ENCODE measurements at places on chromosomes 4 and X.

DNA sequence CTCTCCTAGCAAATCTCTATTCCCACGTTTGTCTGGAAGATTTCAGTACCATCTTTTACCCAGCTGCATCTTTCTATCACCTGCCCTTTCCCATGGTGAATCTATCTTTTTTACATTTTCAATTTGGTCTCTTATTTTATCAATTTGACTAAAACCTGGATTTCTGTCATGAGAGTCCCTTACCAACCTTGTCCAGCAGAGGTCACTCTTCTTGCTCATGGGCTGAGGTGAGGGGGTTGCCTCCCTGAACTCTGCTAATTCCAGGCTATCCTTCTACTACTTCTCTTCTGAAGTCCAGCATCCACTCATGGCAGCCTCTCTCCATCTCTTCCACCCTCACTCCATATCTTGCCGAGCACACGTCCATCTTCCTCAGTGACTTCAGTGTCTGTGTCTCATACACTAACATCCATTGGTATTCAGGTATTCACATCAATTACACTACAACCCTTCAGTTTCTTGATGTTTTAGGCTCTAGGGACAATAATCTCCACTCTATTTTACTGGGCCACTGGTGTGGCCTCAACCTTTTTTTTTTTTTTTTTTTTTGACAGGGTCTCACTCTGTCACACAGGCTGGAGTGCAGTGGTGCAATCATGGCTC is 17.8 kb upstream of the ZNF827 start:
- peak; percentile 33 for DNase-seq

- no peak for DNase-seq
Measured at GRCh38 chr4:82381661-82382296, 8.0 kb upstream of the HNRNPD start.

DNA sequence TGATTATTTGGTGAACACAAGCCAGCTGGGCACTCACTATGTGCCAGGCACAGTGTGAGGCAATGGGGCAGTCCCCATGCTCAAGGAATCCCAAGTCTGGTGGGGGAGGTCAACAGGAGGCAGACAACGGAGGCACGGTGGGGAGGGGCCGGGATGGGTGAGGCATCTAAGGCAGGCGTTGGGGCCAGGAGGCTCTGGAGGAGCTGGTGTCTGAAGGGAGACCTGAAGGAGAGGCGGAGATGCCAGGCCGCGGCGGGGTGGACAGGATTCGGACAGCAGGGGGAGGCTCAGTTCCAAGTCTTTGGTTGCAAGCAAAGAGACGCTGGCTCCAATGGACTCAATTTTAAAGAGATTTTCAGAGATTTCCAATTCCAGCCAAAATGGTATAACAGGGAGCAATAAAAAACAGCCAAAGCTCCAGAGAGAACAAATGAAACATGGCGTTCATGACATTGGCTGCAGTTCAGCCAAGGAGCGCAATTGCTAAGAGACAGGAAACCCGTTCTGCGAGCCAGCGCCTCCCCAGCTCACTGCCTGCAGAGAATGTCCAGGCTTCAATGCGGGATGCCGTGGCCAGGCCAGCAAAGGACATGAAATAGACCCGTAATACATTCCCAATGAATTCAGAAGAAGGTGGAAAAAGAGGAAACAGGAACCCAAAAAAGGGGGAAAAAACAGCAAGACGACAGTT is 105.2 kb upstream of the LRPAP1 start:
- DNase-seq = peak; percentile 41

- no peak for DNase-seq
Measured at GRCh38 chr4:182604953-182605352, 312.2 kb downstream of the DCTD start.

DNA sequence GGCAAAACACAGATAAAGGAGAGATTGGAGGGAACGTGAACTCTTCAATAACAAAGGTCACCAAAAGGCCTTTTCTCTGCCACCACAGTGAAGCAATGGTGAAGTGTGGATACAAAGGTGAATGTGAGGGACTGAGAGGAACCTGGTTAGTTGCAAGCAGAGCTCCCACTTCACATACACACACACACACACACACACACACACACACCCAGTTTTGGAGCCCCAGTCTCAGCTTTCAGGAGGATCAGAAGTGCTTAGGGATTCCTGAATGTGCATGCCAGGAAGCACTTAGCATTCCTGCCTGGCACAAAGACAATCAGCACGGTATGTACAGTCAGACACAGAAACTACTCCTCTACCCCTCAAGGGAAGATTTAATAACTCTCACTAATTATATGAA is 71.5 kb downstream of the ARHGEF9 start:
- no peak for DNase-seq

- DNase-seq = no peak
Measured at GRCh38 chr4:159185591-159186023, 82.7 kb downstream of the RAPGEF2 start.

GRCh38 chr4:55311792-55312488 is 34.1 kb upstream of the SRD5A3 start:
- DNase-seq = no peak

GRCh38 chrX:10931976-10932375 is 179.2 kb upstream of the HCCS start:
- DNase-seq = no peak

GRCh38 chr4:124526331-124526730 is 186.2 kb downstream of the ANKRD50 start:
- DNase-seq = no peak

- DNase-seq = no peak
Measured at GRCh38 chrX:118345045-118345463, 852 bp upstream of the WDR44 start.

- DNase-seq = no peak
Measured at GRCh38 chr4:151865312-151865711, 104.5 kb upstream of the GATB start.

DNA sequence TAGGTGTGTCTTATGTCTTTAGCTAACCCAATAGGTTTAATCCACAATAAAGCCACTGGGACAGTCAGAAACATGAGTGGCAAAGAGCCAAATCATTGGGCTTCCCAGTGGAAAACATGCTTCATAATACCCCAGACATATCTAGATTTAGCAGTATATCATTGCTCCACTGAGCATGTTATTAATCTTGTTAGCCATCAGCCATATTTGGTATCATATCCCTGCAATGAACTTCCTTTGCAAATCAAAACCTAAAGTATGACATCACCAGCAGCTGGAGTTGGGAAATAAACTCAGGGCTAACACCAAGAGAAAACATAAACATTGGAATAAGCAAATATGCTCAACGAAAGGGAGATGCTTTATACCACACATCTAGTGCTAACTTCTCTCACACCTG is 280.8 kb upstream of the NOCT start:
- no peak for DNase-seq

GRCh38 chr4:128454281-128454871 is 166.8 kb upstream of the PGRMC2 start:
- peak; percentile 78 for DNase-seq

GRCh38 chr4:109238746-109239145 is 63.7 kb downstream of the COL25A1 start:
- no peak for DNase-seq

DNA sequence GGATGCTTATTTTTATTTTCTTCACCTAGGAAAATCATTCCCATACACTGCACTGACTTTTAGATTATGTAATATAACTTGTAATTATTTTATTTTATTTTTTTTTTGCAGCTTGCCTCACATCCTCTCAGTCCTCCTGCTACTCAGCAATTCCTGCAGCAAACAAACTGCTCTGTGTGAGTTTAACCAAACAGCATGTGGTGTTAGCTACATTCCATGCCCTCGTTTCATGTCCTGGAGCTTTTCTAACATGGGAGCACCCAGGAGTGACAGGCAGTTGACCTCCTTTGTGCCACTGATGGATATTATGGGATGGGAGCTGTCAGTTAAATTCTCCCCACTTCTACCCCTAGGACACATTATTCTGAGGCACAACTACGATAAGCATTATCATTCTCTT is 24.8 kb downstream of the CXCL1 start:
- DNase-seq = no peak

GRCh38 chrX:103518571-103518970 is 718 bp downstream of the RAB40A start:
- no peak for DNase-seq

DNA sequence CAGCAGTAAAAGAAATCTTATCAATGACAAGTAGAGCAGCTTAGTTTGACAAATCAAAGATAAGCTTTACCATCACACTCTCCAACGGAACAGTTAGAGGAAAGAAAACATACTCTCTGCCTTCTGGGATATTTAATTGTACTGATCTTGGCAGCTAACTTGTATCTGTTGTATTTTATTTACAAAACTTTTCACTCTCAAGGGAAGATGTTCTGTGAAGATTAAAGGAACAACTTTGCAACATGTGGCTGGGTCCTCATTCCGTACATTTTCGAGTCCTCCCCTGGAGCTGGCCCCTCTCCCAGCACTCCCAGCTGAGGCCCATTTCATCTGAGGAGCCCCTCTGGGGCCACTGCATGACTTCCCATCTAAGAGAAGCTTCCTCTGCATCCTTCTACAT is 74.4 kb downstream of the RPS3A start:
- DNase-seq = no peak

DNA sequence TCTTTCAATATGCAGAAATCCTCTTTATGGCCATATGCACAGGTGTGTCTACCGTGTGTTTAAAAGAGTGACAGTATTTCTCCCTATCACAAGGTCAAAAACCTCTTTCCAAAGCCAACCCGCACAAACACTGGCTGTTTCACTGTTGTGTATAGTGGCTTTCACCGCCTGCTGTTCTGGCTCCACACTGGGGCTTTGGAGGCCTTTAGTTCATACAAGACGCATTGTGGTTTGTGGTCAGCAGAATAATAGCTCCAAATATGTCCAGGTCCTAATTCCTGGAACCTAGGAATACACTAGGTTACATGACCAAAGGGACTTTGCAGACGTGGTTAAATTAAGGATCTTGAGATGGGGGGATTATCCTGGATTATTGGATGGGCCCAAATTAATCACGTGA is 40.7 kb upstream of the FAM9A start:
- DNase-seq = no peak

DNA sequence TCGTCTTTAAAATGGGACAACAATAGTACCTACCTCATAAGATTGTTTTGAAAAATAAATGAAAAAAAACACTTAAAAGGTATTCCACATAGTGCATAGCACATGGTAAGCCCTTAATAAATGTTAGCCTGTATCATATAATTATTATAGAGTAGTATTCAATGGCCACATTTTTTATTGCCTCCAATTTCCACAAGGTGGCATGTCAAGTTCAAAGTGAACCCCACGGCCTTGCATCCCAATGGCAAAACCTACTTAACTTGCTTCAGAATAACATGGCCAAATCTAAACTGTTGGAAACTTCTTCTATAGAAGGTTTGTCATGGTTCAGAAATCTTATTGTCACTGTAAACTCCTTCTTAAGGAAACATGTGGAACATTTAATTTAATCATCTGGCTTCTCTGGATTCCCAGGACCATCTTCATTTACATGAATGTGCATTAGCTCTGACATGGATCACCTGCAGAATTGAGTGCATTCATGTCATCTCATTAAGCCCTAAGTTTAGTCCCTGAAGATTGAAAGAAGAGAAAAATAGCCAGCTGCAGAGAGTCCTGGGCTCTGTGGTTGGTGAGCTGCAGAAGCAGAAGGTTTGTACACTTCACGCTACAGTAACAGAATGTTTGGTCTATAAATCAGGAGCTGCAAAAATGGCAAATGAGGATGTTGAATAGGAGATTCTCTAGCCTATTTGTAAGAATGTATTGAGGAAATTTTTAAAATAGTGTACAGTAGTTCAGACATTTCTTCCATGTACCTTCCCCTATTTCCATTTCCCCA is 61.0 kb downstream of the ANXA3 start:
- peak; percentile 4 for DNase-seq

DNA sequence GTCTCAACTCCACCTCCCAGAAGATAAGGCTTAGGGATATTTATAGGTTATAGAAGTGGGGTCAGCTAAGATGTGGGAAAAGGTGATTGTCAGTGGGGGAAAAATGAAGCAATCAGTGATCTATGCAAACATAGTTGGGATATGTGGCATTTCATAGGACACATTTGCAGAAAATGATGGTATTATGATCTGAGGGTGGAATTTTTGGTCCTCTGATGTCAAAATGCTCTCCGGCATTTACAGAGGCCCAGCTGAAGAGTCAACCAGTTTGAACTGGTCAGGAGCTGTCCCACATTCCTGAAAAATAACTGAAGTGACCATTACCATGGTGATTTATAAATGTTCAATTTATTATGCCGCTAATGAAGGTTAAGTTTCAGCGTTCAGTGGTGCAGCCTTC is 12.2 kb upstream of the HPGD start:
- DNase-seq = no peak

DNA sequence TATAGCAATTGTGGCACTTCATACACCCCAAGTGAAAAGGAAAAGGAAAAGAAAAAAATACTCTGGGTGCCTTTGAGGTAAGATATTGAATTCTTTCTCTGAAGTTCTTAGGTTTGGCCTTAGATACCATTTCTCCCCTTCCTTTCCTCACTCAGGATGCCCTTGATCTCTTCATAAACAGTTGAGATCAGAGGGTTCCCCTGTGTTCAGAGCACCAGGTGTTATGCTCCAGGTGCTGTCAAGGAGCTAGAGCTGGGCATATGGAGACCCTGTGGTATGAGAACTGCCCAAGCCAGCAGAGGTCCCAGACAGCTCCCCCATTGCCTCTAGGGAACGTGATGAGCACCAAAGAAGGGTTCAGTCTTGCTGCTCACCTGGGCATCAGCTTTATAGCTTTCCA is 17.1 kb upstream of the CD40LG start:
- DNase-seq = no peak

- no peak for DNase-seq
Measured at GRCh38 chr4:130808492-130808891, 1712.5 kb downstream of the C4orf33 start.

DNA sequence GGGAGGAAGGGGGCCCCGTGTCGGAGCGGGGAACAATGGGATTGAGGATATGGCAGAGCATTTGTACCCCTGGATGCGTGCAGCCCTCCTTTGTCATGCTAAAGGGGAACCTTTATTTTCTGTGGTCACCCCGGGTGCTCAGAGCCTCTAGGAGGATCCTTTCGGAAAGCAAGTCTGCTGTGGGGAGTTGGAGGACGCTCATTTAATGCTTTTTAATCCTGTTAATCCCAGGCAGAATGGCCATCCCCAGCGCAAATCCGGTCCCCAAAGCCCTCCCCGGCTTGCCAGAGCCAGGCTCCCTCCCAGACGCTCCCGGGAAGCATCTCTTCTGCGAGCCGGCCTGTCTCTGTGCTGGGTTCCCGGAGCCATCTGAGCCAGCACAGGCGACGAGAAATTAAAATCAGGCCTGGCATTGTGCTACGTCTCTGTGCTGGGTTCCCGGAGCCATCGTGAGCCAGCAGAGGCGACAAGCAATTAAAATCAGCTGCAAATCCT is 113.2 kb upstream of the PPP2R3B start:
- DNase-seq = peak; percentile 69

- DNase-seq = peak; percentile 53
Measured at GRCh38 chrX:107978707-107979307, 3.4 kb downstream of the TEX13B start.

- DNase-seq = no peak
Measured at GRCh38 chr4:145954924-145955339, 16.3 kb upstream of the ZNF827 start.

DNA sequence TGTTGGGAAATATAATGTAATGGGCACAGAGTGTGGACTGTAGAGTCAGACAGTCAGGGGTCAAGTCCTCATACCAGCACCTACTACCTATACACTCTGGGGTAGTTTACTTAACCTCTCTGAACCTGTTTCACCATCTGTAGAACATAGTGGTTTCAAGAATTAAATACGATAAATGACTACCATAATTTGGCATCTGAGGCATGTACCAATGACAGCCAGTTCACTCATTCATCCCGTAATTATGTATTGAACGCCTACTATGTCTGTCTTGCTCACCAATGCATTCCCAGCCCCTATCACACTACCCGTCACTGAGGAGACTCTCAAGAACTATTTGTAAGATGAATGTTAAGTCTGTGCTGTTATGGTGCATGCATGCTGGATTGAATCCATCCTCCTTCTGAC is 2.0 kb upstream of the FGB start:
- DNase-seq = no peak
